Esophagus squamous epithelium (tissue), 5 donors: ENCODE measurements at places on chromosomes 13 and 19.
A peak's percentile ranks its signal among the peaks of the same experiment; 100 is the strongest.

GRCh38 chr19:31436121-31436776 is 87.0 kb upstream of the TSHZ3 start:
- no peak overlapping the region for H3K27ac ChIP-seq
- no peaks in the 10 kb centered on the region for H3K27me3 ChIP-seq
- no peak for DNase-seq

GRCh38 chr13:24151864-24152263 is 8.7 kb upstream of the SPATA13 start:
- no peaks in the 10 kb centered on the region for H3K27me3 ChIP-seq
- no peak overlapping the region for H3K27ac ChIP-seq
- DNase-seq, result no peak
- no peaks in the 10 kb centered on the region for H3K36me3 ChIP-seq
- no peak overlapping the region for H3K4me3 ChIP-seq

- no peaks in the 10 kb centered on the region for H3K4me1 ChIP-seq
- no peak overlapping the region for H3K27ac ChIP-seq
- no peaks in the 10 kb centered on the region for H3K27me3 ChIP-seq
- H3K4me3 ChIP-seq, result no peak overlapping the region
These were observed 468.1 kb downstream of the FGF9 start for GRCh38 chr13:22138947-22139346.

DNA sequence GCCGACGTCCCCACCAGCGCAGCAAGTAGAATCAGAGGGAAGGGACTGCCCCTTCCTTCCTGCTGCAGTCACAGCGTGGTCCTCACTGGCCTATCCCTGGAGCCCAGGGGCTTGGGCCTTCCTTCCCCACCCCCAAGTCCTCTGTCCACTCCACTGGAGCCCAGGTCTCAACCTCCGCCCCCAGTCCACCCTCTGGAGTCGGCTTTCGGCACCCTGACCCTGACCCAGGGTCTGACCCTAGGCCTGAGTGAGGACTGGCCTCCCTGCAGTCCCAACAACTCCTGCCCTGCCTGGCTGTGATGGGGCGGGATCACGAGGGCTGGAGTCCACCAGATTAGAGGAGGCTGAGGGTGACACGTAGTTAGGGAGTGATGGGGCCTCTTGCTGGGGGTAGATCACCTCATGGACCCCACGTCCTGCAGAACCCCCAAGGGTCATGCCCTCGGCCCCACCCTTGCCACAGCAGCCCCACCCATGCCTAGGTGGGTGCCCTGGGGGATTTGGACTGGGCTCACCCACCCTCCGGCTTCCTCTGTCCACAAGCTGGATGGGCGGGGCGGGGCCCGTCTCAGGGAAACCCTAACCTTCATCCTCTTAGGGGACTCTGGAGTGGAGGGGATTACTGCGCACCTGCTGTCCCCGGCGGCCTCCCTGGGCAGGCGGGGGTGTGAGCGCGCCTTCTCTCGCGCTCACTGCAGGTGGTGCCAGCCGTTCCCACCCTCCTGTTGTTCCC is 3.8 kb downstream of the RAX2 start:
- H3K4me3 ChIP-seq, result no peak overlapping the region
- H3K27ac ChIP-seq, result no peak overlapping the region
- no peaks in the 10 kb centered on the region for H3K27me3 ChIP-seq
- peaks cover 3% of the 10 kb centered on the region for H3K36me3 ChIP-seq

DNA sequence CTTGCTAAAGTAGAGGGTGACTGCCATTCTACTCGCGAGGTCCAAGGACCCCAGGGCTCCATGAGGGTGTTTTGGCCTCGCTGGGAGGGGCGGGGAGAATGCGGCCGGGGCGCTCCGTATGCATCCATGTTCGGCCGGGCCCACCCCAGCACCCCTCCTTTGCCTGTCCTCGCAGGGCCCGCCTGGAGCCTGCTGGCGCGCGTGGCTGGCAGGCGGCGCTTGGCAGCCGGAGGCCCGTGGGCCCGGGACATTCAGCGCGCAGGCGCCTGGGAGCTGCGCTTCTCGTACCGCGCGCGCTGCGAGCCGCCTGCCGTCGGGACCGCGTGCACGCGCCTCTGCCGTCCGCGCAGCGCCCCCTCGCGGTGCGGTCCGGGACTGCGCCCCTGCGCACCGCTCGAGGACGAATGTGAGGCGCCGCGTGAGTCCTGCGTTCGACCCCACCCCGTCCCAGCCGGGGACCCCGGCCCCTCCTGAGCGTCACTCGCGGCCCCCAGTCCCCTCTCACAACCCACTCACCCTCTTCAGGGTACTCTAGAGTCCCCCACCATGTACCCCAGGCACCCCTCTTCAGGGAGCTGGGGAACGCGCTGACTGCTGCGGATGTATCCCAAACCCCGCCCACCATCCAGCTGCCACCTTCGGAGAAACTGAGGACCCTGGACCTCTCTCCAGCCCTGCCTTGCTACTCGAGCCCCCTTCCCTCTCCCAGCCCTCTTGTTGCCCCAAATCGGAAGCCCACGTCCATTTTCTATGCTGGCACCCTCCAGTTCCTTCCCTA is 4.1 kb downstream of the DLL3 start:
- no peak for DNase-seq
- H3K36me3 ChIP-seq, result no peaks in the 10 kb centered on the region

GRCh38 chr19:50659318-50660087 is 10.3 kb downstream of the C19orf81 start:
- H3K36me3 ChIP-seq, result no peaks in the 10 kb centered on the region
- H3K4me1 ChIP-seq, result peaks cover 22% of the 10 kb centered on the region
- DNase-seq, result no peak
- H3K27ac ChIP-seq, result no peak overlapping the region
- H3K27me3 ChIP-seq, result peaks cover 9% of the 10 kb centered on the region

DNA sequence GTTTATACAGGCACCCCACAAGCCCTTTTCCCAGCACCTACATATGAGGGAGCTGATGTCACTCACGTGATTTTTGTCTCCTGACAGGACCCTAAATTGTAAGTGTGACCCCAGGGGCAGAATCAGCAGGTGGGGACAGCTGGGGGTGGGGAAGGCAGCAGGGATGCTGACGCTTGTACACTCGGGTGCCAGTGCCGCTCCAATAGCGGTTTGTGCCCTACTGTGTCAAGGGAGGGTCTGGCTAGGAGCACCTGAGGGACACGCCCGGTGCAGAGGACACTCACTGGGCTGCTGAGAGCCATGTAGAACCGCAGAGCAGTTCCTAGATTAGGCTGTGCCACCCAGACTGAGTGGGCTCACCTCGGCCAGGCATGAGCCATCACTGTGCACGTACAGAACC is 81.3 kb downstream of the SCGB2B2 start:
- H3K36me3 ChIP-seq, result no peaks in the 10 kb centered on the region
- no peak for DNase-seq
- no peaks in the 10 kb centered on the region for H3K4me1 ChIP-seq
- no peaks in the 10 kb centered on the region for H3K27me3 ChIP-seq
- no peak overlapping the region for H3K4me3 ChIP-seq

DNA sequence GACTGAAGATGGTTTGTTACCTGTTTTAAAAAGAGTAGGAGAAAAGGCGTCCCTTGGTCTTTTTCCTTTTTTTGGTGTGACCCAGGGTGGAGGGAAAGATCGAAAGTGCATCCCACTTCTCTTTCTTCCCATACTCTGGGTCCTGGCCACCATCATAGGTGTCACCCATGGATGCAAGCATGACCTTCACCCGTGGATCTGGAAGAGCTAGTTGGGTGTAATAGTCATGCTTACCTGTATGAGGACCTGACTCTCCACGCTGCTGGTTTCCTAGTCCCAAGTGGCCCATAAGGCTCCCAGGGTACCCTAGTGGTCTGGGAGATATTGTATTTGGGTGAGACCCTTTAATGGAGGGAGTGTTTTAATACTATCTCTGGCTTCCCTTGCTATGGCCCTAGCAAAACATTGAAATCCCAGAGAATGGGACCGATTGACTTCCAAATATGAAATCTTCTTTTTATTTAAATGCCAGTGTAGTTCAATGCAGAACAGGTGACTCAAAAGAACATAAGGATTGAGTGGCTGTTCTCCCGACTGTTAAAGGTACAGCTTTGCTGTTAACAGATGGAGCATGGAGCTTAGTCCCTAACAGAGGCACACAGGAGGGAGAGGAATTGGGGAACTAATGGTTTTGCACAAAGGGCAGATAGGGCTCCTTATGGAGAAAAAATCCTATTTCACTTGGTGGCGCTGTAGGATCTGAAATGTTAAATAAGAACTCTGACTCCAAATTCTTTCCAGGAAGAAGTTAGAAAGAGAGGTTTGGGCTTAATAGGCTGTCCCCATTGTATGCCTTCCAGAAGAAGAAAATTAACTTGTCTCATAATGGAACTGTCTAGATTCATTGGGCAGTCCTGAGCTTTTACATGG is 7.0 kb upstream of the ZNF550 start:
- peaks cover 14% of the 10 kb centered on the region for H3K36me3 ChIP-seq
- no peak for DNase-seq
- H3K27me3 ChIP-seq, result no peaks in the 10 kb centered on the region
- no peak overlapping the region for H3K27ac ChIP-seq

- H3K27me3 ChIP-seq, result no peaks in the 10 kb centered on the region
- no peak overlapping the region for H3K27ac ChIP-seq
- no peaks in the 10 kb centered on the region for H3K36me3 ChIP-seq
- no peak for DNase-seq
- no peak overlapping the region for H3K4me3 ChIP-seq
These were observed 98.2 kb downstream of the OLFM4 start for GRCh38 chr13:53126841-53127245.

- no peak overlapping the region for H3K4me3 ChIP-seq
- DNase-seq, result no peak
- peak overlapping the region; percentile 96 for H3K27ac ChIP-seq
- H3K27me3 ChIP-seq, result no peaks in the 10 kb centered on the region
These were observed 2.2 kb downstream of the AKT2 start for GRCh38 chr19:40282920-40283319.

DNA sequence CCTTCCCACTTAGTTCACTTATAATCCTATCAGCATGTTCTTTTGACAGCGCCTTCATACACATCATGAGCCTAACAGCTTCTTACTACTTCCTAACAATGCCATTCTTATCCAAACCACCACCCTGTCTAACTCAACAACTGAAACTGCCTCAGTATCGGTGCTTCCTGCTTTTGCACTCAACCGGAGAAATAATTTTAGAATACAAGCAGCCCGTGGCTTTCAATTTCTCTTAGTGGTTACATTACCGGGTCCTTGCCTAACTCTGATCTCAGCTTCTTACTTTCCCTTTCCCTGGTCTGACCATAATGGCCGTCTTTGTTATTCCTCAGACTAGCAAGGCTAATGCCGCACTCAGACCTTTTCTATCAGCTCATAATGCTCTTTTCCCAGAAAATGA is 17.0 kb downstream of the ZFP82 start:
- H3K36me3 ChIP-seq, result no peaks in the 10 kb centered on the region
- H3K27ac ChIP-seq, result no peak overlapping the region
- no peaks in the 10 kb centered on the region for H3K27me3 ChIP-seq
- H3K4me3 ChIP-seq, result no peak overlapping the region
- no peak for DNase-seq

- peaks cover 50% of the 10 kb centered on the region for H3K4me1 ChIP-seq
- H3K36me3 ChIP-seq, result no peaks in the 10 kb centered on the region
- H3K27me3 ChIP-seq, result no peaks in the 10 kb centered on the region
- no peak overlapping the region for H3K4me3 ChIP-seq
- H3K27ac ChIP-seq, result peak overlapping the region; percentile 63
- DNase-seq, result no peak
These were observed 6.9 kb downstream of the ETFB start for GRCh38 chr19:51359294-51359693.

- H3K4me1 ChIP-seq, result no peaks in the 10 kb centered on the region
- no peaks in the 10 kb centered on the region for H3K27me3 ChIP-seq
- no peak overlapping the region for H3K27ac ChIP-seq
- no peak overlapping the region for H3K4me3 ChIP-seq
These were observed 1388.8 kb downstream of the UQCRFS1 start for GRCh38 chr19:27824108-27824507.

DNA sequence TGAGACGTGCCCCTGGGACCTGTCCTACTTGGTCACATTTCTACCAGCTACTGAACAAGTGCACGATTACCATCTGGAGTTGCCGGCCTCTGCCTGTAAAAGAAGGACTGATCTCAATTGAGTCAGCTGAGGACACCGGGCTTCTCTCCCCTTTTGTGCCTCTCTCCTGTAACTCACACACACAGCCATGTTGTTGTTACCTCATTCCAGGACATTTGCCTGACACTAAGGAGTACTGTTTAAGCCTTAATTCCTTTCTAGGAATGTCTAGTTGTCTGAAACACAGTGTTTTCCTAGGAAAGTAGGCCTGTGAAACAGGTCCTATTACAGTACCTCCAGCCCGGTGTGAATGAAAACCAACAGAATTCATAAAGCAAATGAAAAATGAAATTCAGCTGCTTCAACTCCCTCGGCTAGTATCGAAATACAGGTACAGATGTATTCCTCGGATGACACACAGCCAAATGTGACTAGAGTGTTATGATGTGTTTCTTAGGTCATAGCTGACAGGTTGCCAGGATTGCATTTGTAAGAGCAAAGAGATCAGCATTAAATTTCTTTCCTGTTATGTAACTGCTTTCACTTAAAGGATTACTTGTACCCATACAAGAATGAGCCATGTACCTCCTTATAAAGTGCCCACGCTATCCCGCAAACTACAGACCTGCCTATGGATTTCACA is 152.0 kb upstream of the IRS2 start:
- H3K27me3 ChIP-seq, result no peaks in the 10 kb centered on the region
- peaks cover 11% of the 10 kb centered on the region for H3K4me1 ChIP-seq
- H3K4me3 ChIP-seq, result no peak overlapping the region
- no peak overlapping the region for H3K27ac ChIP-seq
- DNase-seq, result no peak
- no peaks in the 10 kb centered on the region for H3K36me3 ChIP-seq

GRCh38 chr19:10424011-10424637 is 3.8 kb downstream of the PDE4A start:
- peaks cover 24% of the 10 kb centered on the region for H3K4me1 ChIP-seq
- peaks cover 20% of the 10 kb centered on the region for H3K27me3 ChIP-seq
- H3K4me3 ChIP-seq, result peak overlapping the region; percentile 32
- H3K36me3 ChIP-seq, result no peaks in the 10 kb centered on the region

DNA sequence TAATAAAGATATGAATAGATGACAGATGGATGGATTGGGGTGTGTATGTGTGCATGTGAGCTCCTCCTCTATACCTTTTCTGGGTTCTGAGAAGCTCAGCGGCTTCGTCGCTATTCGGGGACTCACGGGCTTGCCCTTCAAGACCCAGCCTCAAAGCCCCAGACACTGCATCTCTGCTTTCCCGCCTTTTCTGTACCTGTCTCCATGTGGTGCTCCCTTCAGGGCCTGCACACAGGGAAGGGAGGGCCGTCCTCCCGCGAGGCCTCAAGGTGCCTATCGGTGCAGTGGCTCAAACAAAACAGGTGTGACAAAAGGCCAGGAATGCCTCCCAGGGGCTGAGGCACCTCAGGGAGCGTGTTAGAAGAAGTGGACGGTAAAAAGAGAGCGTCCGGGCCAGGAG is 16.2 kb downstream of the KRTDAP start:
- H3K4me1 ChIP-seq, result no peaks in the 10 kb centered on the region
- H3K4me3 ChIP-seq, result no peak overlapping the region
- no peaks in the 10 kb centered on the region for H3K36me3 ChIP-seq
